NCI-H226 (cell line): ENCODE measurements at places on chromosomes 16 and 17.

DNA sequence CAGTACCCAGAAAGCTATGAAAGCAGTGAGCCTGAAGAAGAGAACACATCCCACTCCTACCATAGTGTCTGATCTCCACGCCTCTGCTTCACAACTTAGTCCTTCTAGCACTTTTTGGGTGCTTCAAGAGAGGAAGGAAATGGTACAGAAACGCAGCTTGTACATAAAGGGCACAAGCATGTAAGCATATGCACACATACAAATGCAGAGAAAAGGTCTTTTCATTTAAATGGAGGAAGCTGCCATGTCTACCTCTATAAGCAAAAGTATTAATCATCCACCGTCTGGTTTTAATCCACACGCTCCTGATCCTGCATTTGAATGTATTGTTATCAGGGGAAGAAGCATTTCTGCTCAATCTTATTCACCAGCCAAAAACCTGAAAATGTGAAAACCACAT, 100.7 kb downstream of the HIC1 start:
- DNase-seq: no peak

DNA sequence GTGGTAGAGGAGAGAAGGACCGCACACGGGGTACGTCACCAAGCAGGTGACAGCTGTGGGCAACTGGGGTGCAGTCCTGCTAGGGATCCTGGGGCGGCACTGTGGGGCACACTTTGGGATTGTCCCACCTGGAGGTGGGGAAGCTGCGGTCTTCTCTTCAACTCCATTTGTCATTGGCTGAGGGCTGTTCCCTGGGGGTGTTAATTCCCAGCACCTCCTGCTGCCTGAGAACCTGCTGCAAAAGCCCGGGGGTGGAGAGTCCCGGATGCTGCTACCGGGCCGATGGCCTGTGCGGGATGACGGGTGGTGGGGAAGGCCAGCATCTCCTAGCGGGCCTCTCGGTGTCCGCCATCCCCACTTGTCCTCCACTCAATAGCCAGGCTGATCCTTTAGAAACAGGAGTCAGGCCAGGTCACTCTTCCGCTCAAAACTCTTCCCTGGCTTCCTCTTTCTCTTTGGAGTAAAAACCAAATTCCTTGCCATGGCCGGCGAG, 100.2 kb downstream of the CYLD start:
- no peak for DNase-seq

DNA sequence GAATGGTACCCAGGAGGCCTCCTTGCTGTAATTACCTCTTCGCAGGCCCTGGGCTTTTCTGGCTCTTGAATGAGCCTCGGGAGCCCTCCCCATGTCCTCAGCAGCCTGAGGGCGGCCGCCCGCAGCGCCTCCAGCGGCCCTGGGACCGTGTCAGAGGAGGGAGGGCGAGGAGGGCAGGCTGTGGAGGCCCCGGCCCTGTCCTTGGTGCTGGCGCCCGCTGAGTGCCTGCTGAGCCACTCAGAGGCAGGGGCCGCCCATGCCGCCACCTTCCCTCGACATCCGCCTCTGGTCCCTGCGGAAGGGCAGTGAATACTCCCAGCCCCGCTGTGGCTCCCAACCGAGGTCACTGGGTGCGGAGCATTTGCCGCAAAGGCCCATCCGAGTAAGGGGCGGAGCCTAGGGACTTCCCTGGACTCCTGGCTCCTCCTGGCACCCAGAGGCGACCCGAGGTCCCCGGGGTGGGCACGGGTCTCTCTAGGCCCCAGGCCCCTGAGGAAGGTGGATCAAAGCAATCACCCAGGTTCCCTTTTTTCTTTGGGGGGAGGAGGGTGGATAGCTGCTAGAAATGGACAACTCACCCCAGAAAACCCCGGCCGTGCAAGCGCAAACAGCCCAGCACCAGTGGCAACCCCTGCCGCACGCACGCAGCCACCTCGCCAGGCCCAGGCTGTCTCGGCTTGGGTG, 2.8 kb downstream of the RBFOX3 start:
- DNase-seq: no peak

DNA sequence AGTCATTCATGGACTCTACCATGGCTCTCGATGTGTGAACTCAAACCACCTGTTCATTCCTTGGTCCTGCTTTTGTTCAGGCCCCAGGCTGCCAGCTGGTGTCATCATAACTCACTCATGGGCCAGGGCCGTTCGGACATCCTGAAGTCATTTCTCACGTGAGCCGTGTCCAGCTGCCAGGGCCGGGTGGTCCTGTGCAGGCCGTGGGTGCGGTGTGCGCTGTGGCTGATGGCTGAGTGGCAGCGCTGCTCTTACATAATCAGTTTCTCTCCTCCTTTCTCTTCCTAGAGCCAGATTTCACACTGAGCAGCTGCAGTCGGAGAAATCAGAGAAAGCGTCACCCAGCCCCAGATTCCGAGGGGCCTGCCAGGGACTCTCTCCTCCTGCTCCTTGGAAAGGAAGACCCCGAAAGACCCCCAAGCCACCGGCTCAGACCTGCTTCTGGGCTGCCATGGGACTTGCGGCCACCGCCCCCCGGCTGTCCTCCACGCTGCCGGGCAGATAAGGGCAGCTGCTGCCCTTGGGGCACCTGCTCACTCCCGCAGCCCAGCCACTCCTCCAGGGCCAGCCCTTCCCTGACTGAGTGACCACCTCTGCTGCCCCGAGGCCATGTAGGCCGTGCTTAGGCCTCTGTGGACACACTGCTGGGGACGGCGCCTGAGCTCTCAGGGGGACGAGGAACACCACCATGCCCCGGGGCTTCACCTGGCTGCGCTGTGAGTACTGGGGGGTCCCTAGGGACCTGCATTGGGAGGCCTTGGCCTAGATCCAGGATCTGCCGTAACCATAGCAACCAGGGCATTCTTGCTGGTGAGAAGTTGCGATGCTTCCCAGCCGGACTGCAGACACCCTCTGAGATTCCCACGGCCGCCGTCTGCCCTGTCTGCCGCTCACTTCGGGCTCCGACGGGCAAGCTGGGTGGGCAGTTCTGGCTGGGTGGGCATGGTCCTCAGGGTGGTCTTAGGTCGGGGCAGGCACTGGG, at the start of gene IL34:
Gene IL34, plus strand, starts transcription at position 300 of the 982 bp plus-strand sequence. Its CDS starts 389 bp downstream, at position 689.
- no peak for DNase-seq
